NT2/D1 (cell line): ENCODE measurements at places on chromosomes 1 and 21.

- DNase-seq: no peak
These were observed 93.0 kb upstream of the PLPPR4 start for GRCh38 chr1:99171184-99171813.

- no peak for DNase-seq
These were observed 99.2 kb upstream of the ACTL8 start for GRCh38 chr1:17655922-17656321.

DNA sequence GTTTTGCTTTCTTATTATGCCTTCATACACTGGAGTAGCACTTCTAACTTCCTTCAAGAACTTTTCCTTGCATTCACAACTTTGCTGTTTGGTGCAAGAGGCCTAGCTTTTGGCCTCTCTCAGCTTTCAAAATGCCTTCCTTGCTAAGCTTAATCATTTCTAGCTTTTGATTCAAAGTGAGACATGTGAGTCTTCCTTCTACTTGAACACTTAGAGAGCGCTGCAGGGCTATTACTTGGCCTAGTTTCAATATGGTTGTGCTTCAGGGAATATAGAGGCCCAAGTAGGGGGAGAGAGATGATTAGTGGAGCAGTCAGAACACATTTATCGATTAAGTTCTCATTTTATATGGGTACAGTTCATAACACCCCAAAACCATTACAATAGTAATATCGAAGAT, 12.4 kb downstream of the ANGEL2 start:
- no peak for DNase-seq

DNA sequence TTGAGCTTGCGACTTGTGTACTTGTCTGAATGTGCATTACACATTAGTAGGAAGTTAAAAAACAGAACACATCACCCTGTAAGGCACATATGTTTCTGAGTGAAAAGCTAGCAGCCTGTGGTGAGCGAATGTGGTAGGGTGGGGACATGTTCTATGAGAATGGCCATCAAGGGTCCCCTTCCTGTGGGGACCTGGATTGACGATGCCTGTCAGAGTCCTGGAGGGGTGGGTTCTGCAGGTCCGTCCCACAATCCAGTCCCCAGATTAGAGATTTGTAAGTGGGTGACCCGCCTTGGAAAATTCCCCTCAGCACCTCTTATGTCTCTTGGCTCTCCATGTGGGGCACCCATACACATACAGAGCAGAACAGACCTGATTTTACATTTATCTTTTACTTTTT, 40.0 kb downstream of the MTARC1 start:
- no peak for DNase-seq

GRCh38 chr1:88979054-88979748, 13.2 kb downstream of the KYAT3 start:
- no peak for DNase-seq

- DNase-seq: no peak
These were observed 126.4 kb downstream of the PTPRU start for GRCh38 chr1:29362764-29363163.

- no peak for DNase-seq
These were observed 307.6 kb upstream of the VAMP3 start for GRCh38 chr1:7463526-7463925.

DNA sequence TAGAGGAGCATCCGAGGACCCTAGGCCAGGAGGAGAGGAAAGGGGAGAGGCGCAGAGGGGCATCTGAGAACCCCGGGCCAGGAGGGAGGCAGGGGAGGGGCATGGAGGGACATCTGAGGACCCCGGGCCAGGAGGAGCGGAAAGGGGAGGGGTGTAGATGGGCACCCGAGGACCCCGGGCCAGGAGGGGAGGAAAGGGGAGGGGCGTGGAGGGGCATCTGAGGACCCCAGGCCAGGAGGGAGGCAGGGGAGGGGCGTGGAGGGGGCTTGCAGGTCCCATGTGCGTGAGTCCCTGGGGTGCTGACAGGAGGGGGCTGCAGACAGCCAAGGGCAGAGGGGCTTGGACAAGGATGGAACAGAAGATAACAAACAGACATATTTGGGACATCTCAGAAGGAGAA, 190.0 kb upstream of the ARHGEF16 start:
- DNase-seq: no peak

DNA sequence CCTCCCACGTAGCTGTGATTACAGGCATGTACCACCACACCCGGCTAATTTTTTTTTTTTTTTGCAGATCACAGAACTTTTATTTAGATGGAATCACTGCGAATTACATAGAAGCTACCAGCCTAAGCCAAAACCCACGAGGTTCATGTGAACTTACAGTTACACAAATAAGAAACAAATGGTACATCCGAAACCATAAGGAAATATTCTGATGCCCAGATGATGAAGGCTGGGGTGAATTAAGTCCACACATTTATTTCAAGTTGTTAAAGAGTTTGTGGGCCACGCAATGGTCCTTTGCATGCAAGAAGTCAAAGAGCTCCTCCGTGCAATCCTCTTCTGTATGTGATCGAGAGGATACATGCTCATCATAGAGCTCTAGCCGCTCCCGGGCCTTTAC, 328 bp downstream of the UQCRHL start:
- no peak for DNase-seq

GRCh38 chr1:172417557-172417956, 2.9 kb upstream of the C1orf105 start:
- DNase-seq: no peak

GRCh38 chr1:159826441-159827101, at the start of gene SLAMF8:
TSS of gene SLAMF8 (plus strand) at chr1:159826873. CDS start at chr1:159826899, 26 bp downstream.
- DNase-seq: no peak

GRCh38 chr1:155171836-155172731, 1.0 kb downstream of the KRTCAP2 start:
- no peak for DNase-seq

DNA sequence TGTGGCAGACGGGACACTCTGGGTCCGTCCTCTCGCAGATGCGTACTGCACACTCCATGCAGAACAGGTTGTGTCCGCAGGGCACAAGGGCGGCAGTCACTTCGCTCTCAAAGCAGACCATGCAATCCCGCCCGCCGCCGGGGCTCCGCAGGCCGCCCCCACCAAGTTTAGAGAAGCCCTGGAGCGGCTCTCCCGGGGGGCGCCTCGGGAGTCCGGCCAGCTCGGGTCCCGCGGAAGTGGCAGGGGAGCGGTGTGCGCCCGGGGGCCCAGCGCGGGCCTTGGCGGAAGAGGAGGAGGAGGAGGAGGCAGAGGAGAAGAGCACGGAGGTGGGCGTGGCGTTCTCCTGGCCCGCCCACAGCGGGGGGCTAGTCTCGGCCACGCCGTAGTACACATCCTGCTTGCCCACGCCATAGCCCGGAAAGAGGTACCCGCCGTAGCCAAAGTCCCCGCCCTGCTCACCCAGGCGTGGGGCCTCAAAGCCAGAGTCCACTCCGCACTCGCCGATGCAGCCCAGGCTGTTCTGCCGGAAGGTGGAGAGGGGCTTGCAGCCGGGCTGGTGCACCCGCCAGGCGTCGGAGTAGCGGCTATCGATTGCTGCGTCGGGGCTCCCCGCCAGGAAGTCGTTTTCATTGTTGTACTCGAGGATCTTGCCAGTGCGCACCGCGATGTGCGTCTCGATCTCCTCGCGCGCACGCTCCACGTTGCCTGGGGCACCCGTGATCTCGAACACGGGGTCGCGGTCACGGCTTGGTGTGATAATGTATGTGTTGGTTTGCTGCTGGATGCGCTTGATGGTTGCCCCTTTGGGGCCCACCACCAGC, 5.4 kb downstream of the MEX3A start:
- DNase-seq: no peak

DNA sequence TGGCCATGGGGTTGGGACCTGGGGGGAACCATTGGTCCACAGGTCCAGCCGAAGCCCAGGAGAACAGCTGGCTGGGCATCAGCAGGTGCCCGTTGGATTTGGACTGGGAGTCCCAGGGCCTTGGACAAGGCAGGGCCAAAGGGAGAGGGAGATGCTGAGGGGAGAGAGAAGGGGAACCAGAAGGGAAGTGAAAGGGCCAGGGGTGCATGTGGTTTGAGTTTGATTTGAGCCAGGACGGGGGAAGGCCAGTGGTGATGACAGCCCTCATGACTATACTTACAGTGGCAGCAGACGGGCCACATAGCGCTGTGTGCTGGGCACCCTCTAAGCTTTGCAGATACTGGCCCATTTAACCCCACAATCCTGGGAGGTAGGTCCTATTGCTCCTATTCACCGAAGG, 18.8 kb downstream of the AGRN start:
- DNase-seq: no peak

- DNase-seq: no peak
These were observed 49.1 kb downstream of the DMAP1 start for GRCh38 chr1:44262414-44262813.

- no peak for DNase-seq
These were observed 204.7 kb upstream of the RGS18 start for GRCh38 chr1:191953526-191953925.

GRCh38 chr1:174769961-174770549, 229.7 kb upstream of the CACYBP start:
- DNase-seq: peak; percentile 42

- no peak for DNase-seq
These were observed 20.5 kb downstream of the FCRL4 start for GRCh38 chr1:157577420-157577819.

- no peak for DNase-seq
These were observed 676.1 kb downstream of the PTPRU start for GRCh38 chr1:29912425-29912824.

- no peak for DNase-seq
These were observed 116.4 kb upstream of the KCNJ15 start for GRCh38 chr21:38140207-38140903.

DNA sequence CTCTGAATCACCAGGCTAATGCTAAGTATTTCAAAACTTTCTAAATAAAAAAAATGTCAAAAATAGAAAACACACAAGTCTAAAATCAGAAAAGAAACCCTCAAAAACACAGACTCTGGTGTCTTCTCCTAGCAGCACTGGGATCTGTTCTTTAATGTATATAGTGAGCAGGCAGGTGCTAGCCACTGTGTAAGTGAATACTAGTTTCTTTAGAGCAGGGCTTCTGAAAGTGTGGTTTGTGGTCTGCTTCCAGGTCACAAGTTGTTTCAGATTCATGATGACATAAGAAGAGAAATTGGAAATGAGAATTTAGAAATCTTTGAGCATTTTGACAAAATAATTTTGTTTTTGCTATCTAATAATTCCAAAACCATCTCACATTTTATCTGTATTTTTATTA, 763.1 kb downstream of the USP25 start:
- no peak for DNase-seq

DNA sequence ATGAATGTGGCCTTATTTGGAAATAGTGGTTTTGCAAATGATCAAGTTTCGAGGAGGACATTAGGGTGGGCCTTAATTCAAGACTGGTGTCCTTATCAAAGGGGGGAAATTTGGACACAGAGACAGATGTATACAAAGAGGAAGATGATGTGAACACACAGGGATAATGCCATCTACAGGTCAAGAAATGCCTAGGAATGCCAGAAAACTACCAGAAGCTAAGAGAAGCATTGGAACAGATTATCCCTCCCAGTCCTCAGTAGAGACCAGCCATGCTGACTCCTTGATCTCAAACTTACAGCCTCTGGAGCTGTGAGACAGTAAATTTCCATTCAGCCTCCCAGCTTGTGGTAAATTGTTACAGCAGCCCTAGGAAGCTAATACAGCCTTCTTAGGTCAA, 151.4 kb downstream of the PTGER3 start:
- no peak for DNase-seq

DNA sequence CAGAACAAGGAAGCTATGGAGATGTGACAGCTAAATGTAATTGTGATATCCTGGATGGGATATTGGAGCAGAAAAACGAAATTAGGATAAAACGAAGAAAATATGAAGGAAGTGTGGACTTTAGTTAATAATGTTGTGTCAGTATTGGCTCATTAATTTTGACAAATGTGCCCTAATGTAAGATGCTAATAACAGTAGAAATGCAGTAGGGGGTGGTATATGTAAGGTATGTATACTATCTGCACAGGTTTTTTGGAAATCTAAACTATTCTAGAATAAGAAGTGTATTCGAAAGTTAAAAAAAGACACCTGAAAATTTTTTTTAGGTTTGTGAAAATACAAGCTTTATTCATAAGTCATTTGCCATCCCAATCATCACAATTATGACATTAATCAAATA, 421.4 kb upstream of the B3GALT2 start:
- no peak for DNase-seq

GRCh38 chr1:41868241-41868998, 50.3 kb downstream of the HIVEP3 start:
- no peak for DNase-seq

- no peak for DNase-seq
These were observed 61.7 kb downstream of the GPR137B start for GRCh38 chr1:236204039-236204438.

- DNase-seq: no peak
These were observed 6.0 kb downstream of the LAD1 start for GRCh38 chr1:201393076-201393475.

DNA sequence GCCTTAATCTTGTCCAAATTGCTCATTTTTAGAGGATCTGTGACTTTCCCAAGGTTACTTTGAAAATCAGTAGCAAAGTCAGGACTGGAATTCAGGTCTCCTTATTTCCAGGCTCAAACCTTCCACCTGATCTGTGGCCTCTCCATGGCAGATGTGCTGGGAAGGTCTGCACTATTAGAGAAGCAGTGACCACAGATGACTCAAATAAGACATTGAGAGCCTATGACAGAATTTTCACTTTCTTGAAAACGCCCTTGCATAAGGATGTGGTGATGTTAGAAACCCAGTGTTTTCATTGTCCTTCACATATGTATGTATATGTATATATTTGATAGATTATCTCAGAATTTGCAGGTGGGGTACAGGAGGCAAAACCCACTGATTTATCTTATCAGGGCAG, 45.3 kb downstream of the TTC39A start:
- no peak for DNase-seq

DNA sequence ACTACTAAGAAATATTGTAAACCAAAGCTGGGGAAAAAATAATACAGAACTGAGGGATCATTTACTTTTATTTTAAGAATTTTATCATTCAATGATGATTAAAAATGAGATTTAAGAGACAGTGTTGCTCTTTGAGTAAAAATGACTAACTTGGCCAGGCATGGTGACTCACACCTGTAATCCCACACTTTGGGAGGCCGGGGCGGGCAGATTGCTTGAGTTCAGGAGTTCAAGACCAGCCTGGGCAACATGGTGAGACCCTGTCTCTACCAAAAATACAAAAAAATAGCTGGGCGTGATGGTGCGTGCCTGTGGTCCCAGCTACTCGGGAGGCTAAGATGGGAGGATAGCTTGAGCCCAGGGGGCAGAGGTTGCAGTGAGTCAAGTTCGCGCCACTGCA, 21.8 kb upstream of the PLEKHO1 start:
- no peak for DNase-seq

DNA sequence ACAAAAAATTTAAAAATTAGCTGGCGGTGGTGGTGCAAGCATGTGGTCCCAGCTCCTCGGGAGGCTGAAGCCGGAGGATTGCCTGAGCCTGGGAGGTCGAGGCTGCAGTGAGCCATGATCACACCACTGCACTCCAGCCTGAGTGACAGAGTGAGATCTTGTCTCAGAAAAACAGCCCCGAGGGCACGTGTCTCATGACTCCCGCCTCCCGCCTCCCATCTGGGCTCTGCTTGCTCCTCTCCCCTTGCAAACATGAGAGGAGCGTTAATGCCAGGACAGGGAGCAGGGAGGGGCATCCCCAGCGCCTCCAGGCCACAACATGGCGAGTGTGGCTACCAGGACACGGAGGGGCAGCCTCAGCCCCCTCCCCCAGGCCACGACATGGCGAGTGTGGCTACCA, 28.3 kb downstream of the FAAP20 start:
- no peak for DNase-seq

GRCh38 chr1:218718977-218719376, 373.8 kb downstream of the TGFB2 start:
- no peak for DNase-seq

GRCh38 chr1:182764029-182764727, 25.4 kb upstream of the NPL start:
- DNase-seq: no peak

- DNase-seq: no peak
These were observed 949 bp downstream of the KRTAP10-1 start for GRCh38 chr21:44539046-44539445.
